Renal cortical epithelial cell (primary cell): ENCODE measurements at places on chromosomes 3 and 15. TPM values are rescaled to one million over a fixed set of nuclear protein-coding genes. Genes with fewer than 3 reads are reported as not detected.
A peak's percentile ranks its signal among the peaks of the same experiment; 100 is the strongest.

DNA sequence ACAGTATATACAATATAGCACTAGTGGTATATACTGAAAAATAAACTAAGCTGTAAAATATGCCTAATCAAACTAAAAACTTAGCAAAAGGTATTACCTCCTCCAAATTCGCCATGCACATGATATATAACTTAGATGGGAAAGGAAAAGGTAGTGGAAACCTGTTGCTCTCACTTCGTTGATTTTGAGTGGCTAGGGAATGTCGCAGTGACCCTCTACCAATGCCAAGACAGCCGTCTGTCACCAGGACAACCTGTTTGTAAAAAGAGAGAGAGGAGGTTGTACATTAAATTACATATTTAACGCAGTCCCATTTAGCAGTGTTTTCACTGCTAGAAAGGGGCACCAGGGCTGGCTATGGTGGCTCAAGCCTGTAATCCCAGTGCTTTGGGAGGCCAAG lies 11.3 kb downstream of the INTS14 start:
- DNase-seq, result no peak

GRCh38 chr15:90219421-90220141 lies 14.2 kb downstream of the CIB1 start:
- DNase-seq, result no peak

- DNase-seq, result no peak
Measured at GRCh38 chr15:58932710-58933280, 684 bp downstream of the SLTM start.

DNA sequence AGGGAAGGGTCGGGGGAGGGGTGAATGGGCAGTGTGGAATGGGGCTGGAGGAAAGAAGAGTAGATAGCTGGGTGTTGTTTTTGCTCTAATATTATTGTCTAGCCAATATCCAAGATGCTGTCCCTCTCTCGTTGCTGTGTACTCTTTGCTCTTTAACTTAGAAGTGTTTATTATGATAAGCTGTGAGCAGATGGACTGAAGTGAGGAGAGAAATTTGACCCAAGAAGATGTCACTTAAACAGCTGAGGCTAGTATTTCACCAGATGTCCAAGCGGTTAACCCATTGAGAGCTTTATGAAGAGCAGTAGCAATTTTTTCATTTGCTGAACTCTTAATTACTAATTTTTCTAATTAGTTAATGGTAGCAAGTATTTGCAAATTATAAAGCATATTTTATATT lies 212.2 kb upstream of the TP63 start:
- no peak for DNase-seq

- no peak for DNase-seq
Measured at GRCh38 chr3:74001436-74001835, 376.7 kb upstream of the PDZRN3 start.

GRCh38 chr3:172454180-172454579 lies 5.9 kb upstream of the GHSR start:
- no peak for DNase-seq

SLCO3A1 gene
- total RNA-seq, result 1.9 and 7.2 TPM in 2 replicates

- peak; percentile 25 for DNase-seq
Measured at GRCh38 chr3:102302020-102302419, 132.8 kb upstream of the ZPLD1 start.

ARHGEF26 gene
- total RNA-seq, result under 0.01 and 0.80 TPM in 2 replicates

ZIC4 gene
- total RNA-seq, result not detected in 2 replicates

NEO1 gene
- 17.9 and 86.8 TPM in 2 replicates for total RNA-seq

DUOX1 gene
- total RNA-seq, result 0.35 and 0.50 TPM in 2 replicates

MASP1 gene
- 0.52 and 3.5 TPM in 2 replicates for total RNA-seq

GRCh38 chr3:16369885-16370284 lies 104.9 kb downstream of the OXNAD1 start:
- peak; percentile 52 for DNase-seq

DNA sequence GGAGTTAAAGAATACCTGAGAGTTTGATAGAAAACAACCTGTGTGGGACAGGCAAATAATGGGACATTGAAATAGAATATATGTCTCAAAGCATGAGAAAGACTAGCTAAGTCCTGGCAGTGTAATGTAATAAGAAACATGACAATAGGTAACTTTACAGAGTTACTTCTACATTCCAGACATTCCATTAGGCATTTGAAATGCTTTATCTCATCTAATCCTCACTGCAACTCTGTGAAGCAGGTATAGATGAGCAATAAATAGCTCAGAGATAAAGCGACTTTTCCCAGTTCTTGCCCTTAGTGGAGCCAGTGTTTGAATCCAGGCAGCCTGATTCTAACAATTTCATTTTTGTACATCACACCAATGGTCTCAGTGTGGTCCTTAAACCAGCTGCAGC lies 76.8 kb downstream of the CPNE4 start:
- peak; percentile 4 for DNase-seq

- DNase-seq, result peak; percentile 87
Measured at GRCh38 chr15:59313641-59314332, 58.9 kb downstream of the MYO1E start.

DNA sequence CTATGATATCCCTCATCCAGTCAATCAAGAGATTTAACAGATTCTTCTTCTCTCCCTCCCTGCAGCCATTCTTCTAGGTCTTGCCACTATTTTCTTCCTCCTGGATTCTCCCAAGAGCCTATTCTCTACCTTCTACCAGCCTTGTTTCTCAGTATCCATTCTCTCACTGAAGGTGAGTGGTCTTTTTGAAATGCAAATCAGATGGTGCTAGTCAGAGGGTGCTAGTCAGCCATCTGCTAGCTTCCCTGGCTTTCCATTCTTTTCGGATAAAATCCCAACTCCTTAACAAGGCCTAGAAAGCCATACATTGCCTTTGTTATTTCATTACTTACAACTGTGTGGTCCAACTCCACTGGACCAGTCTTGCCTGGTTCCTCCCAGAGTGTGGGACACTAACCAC lies 734.3 kb upstream of the CFAP20DC start:
- DNase-seq, result no peak

LYZL4 gene
- not detected in 2 replicates for total RNA-seq

GRCh38 chr3:101725194-101725889 lies 928 bp downstream of the CEP97 start:
- DNase-seq, result no peak

CLDND1 gene
- total RNA-seq, result 160 and 180 TPM in 2 replicates

SLC9C1 gene
- total RNA-seq, result 0.25 and 1.7 TPM in 2 replicates

GABRR3 gene
- total RNA-seq, result not detected in 2 replicates

- DNase-seq, result no peak
Measured at GRCh38 chr15:58876306-58877106, 57.0 kb downstream of the SLTM start.

DNA sequence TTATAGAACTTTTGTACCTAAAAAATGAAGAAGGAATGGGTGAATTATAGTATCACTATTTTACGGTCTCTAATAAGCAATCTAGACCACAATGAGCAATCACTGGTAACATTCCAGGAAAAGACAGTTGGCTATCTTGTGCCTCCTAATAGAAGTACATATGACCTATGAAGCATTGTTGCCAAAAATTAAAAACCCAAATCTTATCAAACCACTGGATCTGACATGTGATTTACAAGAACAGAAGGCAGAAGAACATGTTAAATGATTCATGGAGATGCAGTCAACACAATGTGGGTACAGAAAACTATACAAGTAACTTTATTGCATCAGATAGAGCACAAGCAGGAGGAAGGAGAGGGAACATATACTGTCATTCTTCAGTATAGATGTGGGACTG lies 14.5 kb upstream of the HYKK start:
- no peak for DNase-seq

GRCh38 chr3:37974121-37975083 lies 16.2 kb upstream of the VILL start:
- DNase-seq, result peak; percentile 57

DNA sequence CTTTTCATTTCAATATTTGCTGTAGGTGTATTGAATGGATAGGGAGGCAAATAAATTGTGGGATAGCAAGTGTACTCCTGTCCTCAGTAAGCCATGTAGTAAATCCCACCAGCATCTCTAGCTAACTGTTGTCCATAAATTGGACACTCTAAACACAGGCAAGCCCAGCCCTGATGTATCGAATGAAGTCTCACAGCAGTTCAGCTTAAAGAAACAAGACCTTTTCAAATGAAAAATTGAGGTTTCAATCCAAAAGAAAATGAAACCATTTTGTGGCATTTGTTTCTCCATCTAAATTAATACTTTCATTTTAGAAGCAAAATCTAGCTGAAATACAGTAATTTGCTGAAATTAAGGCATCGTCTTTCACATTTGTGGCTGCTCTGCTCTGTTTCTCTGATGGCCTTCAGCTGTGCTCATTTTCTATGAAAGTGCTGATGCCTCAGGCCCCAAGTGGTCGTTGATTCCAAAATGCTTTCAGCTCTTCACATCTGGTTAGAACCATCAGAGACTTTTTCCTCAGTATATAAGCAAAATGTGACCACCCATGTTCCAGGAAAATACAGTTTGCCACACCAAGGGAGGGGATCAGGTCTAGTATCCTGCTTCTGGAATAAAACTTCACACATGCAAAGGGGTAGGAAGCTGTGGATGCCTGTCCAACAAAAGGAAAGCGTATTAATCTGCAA lies 245.0 kb downstream of the ZMAT3 start:
- DNase-seq, result no peak

KBTBD13 gene
- total RNA-seq, result not detected in 2 replicates

SPINT1 gene
- total RNA-seq, result 144 and 235 TPM in 2 replicates

DNA sequence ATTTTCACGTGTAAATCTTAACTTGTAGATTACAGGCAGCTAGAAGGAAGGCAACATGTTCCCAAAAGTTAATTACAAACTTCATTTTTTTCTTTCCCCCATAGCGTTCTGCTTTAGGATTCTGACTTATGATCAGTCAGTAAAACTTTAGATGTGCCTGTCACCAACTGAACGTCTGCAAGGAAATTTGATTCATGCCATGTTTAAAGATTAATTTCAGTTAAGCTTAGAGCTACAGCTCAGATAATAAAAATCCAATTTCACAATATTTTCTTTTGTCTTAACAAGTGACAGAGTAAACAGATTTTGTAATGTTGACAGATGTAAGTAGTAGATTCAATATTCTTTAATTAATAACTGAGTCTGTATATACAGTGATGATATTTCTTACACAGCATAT lies 253.1 kb downstream of the NFKBIZ start:
- peak; percentile 83 for DNase-seq

GATM gene
- 1.3 and 6.1 TPM in 2 replicates for total RNA-seq

TNFAIP8L3 gene
- 0.35 and 0.40 TPM in 2 replicates for total RNA-seq

GRCh38 chr3:33940149-33940548 lies 141.7 kb downstream of the PDCD6IP start:
- no peak for DNase-seq

SGO1 gene
- 0.99 and 7.3 TPM in 2 replicates for total RNA-seq

DNA sequence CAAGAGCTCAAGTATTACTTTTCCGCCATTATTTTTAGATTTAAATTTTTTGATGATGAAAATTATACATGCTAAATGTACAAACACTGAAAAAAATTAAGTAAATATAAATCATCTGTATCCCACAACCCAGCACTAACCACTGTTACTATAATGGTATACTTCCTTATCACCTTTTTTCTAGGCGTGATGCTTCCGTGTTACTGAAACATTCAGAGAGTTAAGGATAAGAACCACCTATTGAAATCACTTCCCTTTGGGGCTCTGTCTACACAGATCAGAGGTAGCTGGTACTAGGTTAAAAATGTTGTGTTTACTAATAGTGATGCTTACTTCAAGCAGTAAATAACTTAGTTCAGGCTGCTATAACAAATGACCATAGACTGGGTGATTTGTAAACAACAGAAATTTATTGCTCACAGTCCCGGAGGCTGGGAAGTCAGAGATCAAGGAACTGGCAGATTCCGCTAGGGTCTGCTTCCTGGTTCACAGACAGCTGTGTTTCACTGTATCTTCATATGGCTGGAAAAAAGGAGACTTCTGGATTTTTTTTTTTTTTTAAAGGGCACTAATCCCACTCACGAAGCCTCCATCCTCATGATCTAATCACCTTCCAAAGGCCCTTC lies 6.4 kb downstream of the SNX4 start:
- DNase-seq, result no peak

DNA sequence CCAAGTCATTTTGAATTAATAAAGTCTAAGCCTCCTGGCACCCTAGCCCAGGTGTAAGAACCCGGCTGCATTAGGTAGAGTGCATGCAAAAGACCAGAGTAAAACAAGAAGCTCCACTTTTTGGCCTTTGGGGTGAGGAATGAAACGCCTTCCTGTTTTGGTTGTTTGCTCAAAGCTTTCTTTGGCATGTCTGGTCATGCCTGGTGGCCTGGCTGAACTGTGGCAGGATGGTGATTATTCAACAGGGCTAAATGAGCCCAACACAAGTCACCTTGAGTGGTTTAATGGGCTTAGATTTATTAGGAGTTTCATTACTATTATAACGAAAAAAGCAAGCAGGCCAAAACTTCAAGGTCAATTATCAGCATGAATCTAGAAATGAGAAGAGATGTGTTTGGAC lies 40.9 kb upstream of the LDHAL6B start:
- DNase-seq, result peak; percentile 75

DNA sequence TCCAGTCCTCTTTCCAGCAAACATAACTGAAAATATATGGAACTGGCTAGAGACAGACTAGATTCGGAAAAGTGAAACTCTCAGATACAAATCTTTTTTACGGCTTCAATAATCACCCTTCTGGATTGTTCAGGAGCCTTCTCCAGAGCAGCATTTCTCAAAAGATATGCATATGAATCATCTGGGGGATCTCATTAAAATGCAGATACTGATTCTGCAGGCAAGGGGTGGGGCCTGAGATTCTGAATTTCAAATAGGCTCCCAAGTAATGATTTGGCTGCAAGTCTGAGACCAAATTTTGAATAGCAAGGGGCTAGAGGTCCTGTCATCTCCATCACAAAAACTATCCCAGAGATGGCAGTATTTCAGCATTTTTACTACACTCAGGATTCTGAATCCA lies 165.4 kb downstream of the CTNNB1 start:
- DNase-seq, result no peak

DNA sequence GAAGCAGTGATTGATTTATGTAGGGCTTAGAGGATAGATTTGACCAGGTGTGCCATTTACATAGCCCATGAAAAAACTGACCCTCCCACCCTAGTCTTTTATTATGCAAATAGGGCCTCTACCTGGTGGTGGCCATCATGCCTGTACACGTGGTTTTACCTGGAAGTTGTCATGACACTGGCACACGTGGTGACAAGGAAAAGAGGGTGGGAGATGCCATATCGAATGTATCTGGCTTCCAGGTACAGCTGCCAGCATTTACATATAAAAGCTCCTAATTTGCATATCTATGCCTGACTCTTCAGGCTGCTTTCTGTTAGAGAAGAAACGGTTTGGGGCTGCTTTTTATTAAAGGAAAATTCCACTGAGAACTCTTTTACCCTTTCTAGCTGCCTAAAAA lies 35.0 kb upstream of the DNAJC13 start:
- no peak for DNase-seq

- peak; percentile 8 for DNase-seq
Measured at GRCh38 chr3:44721231-44722102, 8.0 kb upstream of the ZNF501 start.

- DNase-seq, result peak; percentile 57
Measured at GRCh38 chr3:31922962-31923361, 58.1 kb downstream of the OSBPL10 start.

DNA sequence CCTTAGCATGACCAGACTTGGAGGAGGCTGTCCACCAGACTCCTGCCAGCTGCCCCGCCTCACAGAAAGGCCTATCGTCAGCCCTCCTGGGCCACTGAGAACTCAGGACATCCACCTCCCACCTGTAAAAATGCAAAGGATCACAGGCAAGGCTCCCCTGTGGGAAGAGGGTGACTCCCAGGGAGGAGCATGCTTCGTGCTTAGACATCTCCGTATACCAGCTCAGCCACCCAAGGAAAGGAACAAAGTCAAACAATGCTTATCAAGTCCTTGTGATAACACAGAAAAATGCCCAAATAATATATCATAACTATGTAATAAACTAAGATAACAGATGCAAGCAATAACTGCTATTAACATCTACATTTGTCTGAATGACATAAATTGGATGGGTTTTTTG lies 4.2 kb downstream of the RMDN3 start:
- DNase-seq, result no peak

- DNase-seq, result peak; percentile 75
Measured at GRCh38 chr3:179688850-179689249, 36.0 kb downstream of the USP13 start.
